ENCODE measurements at places on chromosomes 2 and 18.

- no peak for DNase-seq
Measured at GRCh38 chr2:57882895-57883515, 163.6 kb upstream of the VRK2 start.

DNA sequence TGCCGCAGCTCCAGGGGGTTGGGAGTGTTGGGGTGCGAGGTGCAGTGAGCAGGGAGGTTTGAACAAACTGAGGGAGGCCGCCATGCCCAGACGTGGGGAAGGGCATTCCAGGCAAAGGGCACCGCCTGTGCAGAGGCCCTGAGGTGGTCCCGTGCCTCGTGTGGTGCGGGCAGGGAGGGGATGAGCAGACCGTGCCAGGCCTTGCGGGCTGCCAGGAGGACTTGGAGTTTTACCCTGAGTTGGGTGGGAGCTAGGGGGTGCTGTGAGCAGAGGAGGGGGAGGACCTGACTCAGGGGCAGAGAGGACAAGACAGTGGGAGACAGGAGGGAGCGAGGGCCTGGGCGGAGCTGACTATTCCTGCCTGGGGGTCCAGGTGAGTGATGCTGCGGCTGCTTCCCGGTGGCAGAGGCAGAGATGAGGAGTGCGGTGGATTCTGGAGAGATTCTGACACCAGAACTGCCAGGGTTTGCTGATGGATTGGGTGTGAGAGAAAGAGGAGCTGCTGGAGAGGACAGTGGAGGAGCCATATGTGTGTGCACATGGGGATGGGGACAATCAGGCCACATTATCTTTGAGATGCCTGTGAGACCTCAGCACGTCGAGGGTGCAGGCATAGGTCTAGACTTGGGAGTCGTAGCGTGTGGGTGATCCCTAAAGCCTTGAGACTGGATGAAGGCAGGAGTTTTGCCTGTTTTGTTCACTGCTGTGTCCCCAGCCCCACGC, 23.4 kb downstream of the ZAP70 start:
- DNase-seq = no peak

DNA sequence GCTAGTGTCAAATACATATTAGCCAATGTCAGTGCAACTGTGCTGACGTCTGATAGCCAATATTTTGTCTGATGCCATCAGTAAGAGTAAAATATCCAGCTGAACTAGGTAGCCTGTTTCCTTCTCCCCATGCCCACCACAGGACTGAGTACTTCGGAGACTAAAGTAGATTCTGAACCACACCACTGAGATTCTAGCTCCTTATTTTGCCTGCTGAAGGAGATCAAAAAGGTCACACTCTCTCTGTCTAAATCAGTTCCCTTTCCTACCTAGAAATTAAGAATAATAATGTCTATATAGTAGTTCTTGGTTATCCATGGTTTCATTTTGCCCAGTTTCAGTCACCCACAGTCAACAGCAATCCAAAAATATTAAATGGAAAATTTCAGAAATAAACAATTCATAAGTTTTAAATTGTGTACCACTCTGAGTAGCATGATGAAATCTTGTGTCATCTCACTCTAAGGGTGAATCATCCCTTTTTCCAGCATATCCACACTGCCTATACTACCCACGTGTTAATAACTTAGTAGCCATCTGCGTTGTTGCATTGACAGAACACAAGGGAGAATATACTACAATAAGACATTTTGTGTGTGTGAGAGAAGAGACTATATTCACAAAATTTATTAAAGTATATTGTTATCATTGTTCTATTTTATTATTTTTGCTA, 1043.3 kb upstream of the PIK3C3 start:
- no peak for DNase-seq

DNA sequence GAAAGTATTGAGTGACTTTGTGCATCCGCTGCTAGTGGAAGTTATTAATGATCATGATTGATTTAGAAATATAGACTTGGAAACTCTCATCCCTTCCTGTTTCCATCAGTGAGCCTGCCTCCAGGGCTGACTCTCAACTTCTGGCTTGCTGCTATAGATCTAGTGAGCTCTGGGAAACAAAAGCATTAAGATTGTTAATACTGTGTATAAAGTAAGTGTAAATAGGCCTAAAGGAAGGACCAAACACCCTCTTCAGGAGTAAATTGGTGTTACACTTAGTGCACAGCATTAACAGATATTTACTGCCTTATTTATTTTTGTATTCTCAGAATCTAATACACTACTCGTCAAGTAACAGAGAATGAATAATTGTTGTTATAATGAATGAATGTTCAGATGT, 285.6 kb downstream of the THSD7B start:
- DNase-seq = no peak

DNA sequence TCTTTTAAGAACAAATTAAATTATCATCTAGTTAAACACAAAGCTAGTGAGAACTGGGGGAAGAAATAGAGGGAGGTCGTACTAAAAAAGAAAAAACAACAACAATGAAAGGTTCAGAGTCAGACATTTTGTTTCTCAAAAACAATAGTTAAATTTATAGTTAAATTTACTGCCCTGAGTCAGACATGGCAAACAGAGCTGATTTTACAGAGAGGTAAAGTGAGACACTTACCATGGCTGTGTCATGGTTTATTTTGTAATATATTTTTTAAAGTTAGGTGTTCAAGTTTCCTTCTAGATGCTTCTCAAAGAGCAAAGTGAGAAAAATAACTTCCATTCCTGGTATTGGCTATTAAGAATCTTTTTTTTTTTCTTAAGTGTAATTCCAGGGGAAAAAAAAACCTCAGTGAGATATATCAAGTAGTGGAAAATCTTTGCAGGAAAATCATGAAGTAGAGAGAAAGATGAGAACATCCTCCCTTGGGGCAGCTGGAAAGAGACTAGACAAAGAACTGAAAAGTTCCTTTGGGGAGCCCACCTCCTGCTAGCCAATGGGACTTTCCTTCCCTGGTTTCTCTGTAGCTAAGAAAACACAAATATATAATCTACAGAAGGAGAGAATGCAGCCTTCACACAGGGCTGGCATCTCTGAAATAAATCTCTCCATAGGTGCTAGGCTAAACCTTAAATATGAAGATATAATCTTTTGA, 12.3 kb downstream of the KLF7 start:
- no peak for DNase-seq

DNA sequence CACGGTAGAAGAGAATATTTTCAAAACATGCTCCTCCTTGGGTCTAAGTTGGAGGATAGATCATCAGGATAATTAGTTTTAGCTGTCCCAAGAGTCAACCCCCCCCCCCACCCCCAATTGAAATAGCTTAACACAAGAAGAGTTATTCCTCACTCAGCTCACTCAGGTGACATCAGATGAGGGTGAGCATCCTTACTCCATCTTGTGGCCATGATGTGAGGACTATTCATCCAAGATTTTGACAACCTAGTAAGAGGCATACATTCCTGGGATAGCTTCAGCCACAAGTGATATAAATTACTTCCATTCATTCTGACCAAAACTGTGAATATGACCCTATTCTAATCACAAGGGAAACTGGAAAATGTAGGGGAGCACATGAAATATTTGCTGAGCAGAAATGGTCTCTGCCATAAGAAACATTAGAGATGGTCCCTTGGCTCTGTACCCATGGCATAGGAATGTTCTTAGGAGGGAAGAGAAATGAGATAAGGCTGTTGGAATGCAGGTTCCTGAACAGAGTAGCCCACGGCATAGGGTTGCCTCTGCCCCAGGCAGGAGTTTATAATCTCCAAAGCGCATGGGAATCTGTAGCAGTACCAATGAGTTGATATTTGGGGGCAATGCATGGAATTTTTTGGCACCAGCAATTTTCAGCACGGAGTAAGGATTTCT, 257.2 kb downstream of the CYRIA start:
- DNase-seq = no peak

GRCh38 chr2:12412898-12413305, 303.8 kb upstream of the TRIB2 start:
- peak; percentile 16 for DNase-seq

All from GM12892 (cell line).